Mucosa of descending colon (tissue), 3 donors: ENCODE measurements at places on chromosomes 4 and X. TPM values are rescaled to one million over a fixed set of nuclear protein-coding genes. Genes with fewer than 3 reads are reported as not detected.

GRCh38 chrX:34147345-34147744, 15.2 kb upstream of the FAM47A start:
- DNase-seq, result no peak

- no peak for DNase-seq
Observed at GRCh38 chrX:101677028-101677427, 17.4 kb upstream of the ARMCX2 start.

GRCh38 chrX:2894885-2895292, 34.2 kb downstream of the ARSD start:
- DNase-seq, result peak; percentile 55

DNA sequence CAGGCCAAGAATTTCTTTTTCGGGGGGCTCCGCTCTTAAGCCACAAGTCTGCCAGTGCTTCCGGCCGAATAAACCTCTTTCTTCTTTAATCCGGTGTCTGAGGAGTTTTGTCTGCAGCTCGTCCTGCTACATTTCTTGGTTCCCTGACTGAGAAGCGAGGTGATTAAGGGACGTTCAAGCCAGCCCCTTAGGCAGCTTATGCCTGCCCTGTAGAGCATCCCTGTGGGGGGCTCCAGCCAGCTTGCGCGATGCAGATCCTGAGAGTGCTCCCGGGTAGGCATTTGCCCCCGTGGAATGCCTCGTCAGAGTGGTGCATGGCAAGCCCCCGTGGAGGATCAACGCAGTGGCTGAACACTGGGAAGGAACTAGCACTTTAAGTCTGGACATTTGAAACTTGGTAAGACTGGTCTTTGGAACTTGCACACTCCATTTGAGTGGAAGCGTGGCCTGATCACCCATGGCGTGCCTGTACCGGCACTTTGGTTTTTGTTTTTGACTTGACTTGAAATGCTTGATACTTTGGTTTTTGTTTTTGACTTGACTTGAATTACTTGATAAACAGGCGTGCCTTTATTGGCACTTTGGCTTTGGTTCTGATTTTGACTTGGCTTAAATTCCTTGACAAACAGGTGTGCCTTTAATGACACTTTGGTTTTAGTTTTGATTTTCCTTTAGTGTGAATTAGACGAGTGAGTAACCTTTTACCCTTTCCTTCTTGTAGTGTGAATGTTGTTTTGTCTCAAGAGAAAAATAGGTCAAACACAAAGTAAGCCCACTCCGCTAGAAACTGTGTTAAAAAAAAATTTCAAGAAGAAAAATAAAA, 6.1 kb downstream of the ACOX3 start:
- no peak for DNase-seq

DNA sequence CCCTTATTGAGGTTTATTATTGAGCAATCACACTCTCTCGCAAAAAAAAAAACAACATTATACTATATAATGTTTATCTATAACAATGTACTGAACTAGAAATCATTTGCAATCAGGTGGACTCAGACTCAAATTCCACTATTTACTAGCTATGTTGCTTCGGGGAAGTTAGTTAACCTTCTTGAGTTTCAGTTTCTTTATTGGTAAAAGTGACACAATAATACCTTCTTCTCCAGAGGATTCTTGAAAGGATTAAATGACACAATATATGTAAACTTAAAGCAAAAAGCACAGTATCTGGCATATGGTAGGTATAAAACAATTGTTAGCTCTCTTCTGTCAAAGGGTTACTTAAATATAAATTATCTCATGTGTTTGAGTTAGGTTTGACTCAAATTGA, 31.5 kb upstream of the HDAC8 start:
- no peak for DNase-seq

GRCh38 chr4:129342819-129343408, 247.0 kb downstream of the C4orf33 start:
- no peak for DNase-seq

DNA sequence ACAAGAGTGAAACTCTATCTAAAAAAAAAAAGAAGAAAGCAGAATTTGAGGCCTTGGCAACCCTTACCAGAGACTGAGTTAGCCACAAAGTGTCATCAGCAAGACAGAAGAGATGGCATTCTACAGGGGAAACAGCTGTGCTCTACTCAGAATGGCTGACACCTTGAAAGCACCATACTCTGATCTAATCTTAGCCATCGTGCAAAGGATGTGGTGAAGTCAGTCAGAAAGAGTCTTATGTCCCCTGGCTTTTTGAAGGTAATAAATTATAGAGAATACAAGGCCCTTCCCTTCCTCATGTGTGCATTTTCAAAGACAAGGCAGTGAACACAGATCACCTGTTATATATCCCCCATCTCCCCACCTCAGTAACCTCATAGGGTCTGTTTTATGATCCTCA, 13.2 kb downstream of the CLNK start:
- DNase-seq, result no peak

GRCh38 chr4:726235-726787, 20.7 kb downstream of the PCGF3 start:
- DNase-seq, result no peak

DNA sequence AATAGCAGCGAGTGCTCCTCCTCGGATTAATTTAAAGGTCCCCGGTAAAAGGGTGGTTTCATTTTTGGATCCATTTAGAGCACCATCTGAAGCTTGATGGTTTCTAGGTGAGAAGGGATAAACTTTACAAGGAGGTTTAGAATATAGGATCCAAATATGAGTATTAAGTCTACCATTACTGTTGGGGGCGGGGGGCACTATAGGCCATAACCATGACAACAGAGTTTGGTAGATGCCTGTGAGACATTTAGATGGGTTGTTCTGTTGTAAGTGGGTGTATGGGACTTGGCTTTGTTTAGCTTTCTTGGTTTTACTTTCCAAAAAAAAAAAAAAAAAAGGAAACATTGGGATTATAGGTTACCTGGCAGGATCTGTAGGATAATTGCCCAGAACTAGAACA, 92.7 kb downstream of the TENT5D start:
- DNase-seq, result no peak

GRCh38 chrX:101759000-101759399, 99.3 kb upstream of the ARMCX2 start:
- peak; percentile 49 for DNase-seq

DNA sequence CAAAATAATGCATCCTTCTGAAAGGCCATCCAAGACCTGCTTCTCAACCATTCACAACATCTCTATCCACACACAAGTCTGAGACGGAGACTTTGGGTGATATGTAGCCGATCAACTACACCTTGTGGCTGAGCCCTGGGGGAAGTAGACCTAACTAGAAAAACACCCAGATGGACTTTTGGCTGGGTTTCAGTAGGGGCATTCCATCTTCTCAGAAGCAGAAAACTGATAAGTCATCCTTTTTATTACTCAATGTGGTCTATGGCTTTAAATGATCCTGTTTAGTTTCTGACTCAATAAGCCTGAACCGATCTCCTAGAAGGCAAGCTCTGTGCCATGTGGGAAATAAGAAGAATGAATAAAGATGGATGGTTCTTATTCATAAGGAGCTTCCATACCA, 82.5 kb upstream of the AFF2 start:
- no peak for DNase-seq

DNA sequence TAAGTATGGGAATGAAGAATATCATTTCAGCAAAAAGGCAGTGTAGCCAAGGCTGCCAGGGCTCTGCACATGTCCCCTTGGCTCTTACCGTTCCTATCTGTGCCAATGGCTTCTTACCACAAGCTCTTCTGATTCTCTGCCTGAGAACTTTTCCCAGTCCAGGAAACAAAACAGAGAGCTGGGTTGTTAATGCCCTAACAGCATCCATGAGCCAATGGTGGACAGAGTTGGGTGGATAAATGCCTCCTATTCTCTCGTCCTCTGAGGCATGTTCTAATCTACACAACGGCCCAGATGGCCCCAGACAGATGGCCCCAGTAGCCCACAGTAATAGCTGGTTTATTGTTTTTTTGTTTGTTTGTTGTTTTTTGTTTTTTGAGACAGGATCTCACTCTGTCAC, 28.0 kb downstream of the SCD5 start:
- no peak for DNase-seq

DNA sequence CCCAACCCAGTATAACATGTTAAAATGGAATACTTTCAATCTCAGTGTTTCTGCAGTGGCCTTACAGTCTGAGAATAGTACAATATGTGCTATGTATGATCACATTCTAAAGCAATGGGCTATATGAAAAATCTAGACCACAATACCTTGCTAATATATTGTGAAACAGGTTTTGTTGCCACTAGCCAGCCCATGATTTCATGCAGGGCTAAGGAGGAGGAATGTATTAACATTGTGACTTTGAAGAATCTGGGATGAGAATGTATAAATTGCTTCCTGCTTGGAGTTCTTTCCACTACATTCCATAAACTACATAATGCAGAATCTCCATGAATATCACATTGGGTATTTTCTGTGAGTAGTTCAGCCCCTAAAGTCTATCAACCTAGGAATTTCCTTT, 935.4 kb upstream of the GRIA3 start:
- no peak for DNase-seq

GRCh38 chrX:40318076-40318475, 220.3 kb upstream of the BCOR start:
- no peak for DNase-seq

DNA sequence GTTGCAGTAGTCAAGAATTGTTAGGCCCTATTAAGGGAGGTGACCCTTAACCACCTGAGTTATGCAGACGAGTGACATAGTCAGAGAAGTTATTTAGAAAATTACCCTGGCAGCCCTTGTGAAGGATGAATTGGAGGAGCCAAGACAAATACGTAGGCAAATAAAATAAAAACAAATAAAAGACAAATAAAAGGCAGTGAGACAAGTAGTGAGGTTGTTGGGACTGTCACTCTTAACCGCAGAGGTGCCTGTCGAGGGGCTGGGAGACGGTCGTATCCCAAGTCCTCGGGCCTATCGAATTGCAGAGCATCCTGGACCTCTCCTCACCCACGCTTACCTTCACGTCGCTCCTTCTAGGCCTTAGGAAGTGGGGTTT, 58.0 kb upstream of the ZC4H2 start:
- no peak for DNase-seq

- DNase-seq, result no peak
Observed at GRCh38 chrX:45850197-45850774, 649.6 kb upstream of the DIPK2B start.

DNA sequence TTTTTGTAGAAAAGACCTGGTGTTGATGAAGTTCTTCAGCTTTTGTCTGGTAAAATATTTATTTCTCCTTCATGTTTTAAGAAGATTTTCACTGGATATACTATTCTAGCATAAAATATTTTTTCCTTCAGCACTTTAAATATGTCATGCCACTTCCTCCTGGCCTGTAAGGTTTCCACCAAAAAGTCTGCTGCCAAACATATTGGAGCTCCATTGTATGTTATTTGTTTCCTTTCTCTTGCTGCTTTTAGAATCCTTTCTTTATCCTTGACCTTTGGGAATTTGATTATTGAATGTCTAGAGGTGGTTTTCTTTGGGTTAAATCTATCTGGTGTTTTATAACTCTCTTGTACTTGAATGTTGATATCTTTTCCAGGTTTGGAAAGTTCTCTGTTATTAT, 35.6 kb upstream of the NMU start:
- no peak for DNase-seq

- no peak for DNase-seq
Observed at GRCh38 chrX:130103605-130104004, 6.7 kb downstream of the ELF4 start.

DNA sequence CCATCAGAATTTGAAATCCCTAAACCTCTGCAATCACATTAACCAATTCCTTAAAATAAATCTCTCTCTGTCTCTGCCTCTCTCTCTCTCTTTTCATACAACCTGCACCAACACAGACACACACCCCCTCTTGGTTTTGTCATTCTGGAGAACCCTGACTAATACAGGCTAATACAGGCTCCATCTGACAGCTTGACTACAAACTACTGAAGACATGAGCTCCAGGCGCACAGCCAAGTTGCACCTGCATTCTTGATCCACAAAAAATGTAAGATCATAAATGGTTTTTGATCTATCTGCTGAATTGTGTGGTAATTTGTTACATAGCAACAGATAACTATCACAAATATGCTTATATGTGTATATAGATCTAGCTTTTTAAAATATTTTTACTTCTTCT, 2414.2 kb downstream of the PCDH7 start:
- no peak for DNase-seq

DNA sequence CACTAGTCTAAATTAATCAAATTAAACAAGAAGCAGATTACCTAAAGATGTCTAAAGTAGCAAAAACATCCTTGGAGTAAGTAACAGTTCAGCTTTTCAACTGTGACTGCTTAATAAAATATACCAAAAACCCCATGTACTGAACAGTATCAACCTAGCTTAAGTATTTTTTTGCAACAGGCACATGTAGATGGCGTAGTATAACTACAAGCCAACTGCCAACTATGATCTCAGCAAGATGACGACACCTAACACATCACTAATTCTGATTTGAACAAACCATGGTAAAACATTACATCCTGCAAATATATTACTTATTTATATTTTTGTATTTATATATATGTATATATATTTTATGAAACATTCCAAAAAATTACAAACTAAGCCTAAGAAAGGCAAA, 24.5 kb downstream of the DHX15 start:
- no peak for DNase-seq

GRCh38 chr4:169730564-169730963, 27.2 kb downstream of the HPF1 start:
- DNase-seq, result no peak

GRCh38 chr4:4256799-4257198, 8.8 kb upstream of the TMEM128 start:
- DNase-seq, result no peak

- no peak for DNase-seq
Observed at GRCh38 chr4:120829113-120829831, 93.3 kb downstream of the PRDM5 start.

- DNase-seq, result no peak
Observed at GRCh38 chr4:146343199-146343598, 128.9 kb downstream of the REELD1 start.

RASGEF1B gene
- 20.5 TPM for total RNA-seq

PAGE5 gene
- total RNA-seq, result not detected

ANAPC10 gene
- 14.7 TPM for total RNA-seq

EPGN gene
- total RNA-seq, result not detected

GYG2 gene
- 15.6 TPM for total RNA-seq

ENPEP gene
- 1.2 TPM for total RNA-seq

HPGDS gene
- total RNA-seq, result 1.8 TPM

SYP gene
- total RNA-seq, result 12.2 TPM

EDA2R gene
- 1.9 TPM for total RNA-seq

RTL5 gene
- 13.5 TPM for total RNA-seq
